ENCODE measurements at places on chromosomes 4 and X.

- DNase-seq: no peak
Observed at GRCh38 chr4:122542411-122543236, 78.2 kb downstream of the IL21 start.

DNA sequence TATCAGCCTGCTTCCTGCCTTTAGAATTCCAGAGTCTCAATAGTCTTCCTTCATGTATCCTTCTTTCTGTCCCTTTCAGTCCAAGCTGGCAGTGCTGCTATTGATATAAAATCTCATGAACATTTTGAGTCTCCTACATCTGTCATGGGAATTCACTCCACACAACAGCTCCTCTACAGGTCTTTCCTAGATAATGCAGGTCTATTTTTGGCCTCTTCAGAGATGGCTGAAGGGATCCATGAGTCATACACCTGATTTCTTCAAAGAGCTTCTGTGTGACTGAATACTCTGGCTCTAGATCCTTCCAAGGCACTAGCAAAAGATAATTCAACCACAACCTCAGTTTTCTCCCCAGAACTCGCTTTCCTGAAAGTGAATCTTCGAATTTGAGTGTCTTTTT, 115.4 kb downstream of the STPG2 start:
- DNase-seq: no peak

DNA sequence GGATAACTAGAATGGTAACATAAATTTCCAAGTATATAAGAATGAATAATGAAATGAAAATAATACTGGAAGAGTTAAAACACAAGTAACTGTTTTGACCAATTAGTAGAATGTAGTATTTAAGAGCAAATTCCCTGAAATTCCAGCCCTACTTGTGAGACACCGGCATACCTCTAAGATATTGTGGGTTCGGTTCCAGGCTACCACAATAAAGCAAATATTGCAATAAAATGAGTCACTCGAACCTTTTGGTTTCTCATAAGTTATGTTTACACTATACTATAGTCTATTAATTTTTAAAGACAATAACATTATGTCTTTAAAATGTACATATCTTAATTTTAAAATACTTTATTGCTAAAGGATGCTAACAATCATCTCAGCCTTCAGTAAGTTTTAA, 15.2 kb upstream of the IQCM start:
- DNase-seq: no peak

- no peak for DNase-seq
Observed at GRCh38 chr4:71050809-71051208, 57.4 kb downstream of the DCK start.

GRCh38 chr4:119785963-119786362, 157.4 kb upstream of the PDE5A start:
- no peak for DNase-seq

DNA sequence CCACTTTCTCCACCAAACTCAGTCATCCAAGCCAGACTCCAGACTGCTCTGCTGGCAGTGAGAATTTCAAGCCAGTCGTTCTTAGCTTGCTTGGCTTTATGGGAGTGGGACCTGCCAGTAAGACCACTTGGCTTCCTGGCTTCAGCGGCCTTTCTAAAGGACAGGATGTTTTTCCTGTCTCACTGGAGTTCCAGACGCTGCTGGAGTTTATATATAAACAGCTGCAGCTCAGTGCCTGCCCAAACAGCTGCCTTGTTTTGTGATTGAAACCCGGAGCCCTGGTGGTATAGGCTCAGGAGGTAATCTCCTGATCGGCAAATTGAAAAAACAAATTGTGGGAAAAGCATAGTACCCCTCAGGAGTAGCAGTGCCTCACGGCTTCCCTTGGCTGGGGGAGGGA, 1165.8 kb upstream of the ADGRL3 start:
- no peak for DNase-seq

GRCh38 chr4:79224777-79225104, 101.1 kb downstream of the NAA11 start:
- DNase-seq: no peak

- no peak for DNase-seq
Observed at GRCh38 chr4:4332529-4332928, 42.5 kb downstream of the ZBTB49 start.

GRCh38 chr4:122662701-122663100, 41.8 kb upstream of the IL21 start:
- no peak for DNase-seq

GRCh38 chrX:66039944-66040343, at the start of gene VSIG4:
TSS of gene VSIG4 (minus strand) at chrX:66040080. CDS start at chrX:66039998, 82 bp downstream.
- no peak for DNase-seq

DNA sequence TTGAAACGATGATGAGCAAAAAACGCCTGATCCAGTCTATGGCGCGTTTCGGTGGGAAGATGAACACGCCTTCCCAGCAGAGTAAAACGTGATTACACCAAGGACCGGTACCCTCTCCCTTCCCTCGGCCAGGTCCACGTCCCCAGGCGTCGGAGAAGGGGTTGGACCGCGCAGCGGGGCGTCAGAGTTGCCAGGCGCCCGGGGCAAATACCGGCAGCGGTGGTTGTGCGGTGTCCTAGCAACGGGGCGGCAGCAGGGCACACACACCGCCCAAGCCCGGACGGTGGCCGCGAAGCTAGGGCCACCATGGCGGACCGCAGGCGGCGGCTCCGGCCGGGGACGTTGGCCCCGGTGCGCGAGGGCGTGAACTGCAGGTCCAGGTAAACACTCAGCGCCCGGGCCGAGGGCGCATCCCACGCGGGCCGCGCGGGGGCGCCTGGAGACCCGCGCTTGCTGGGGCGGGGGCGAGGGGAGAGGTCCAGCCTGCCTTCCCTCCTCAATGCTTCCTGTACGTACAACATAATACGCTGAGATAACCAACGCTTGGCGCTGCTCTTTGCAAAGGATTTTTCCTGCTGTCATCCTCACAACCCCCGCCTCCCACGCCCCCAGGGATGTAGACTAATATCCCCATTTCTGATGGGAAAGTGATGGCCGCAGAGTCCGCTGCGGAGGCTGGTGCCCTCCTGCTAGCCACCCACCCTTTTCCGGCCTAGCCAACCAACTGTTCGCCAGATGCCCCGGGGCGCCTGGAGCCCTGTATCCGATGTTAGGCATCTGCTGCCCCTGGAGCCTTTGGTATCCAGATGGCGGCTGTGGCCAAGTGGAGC, at the start of gene FAM47E:
TSS of gene FAM47E (plus strand) at position 281 of the 830 bp plus-strand sequence. CDS start at position 307, 26 bp downstream.
- no peak for DNase-seq

DNA sequence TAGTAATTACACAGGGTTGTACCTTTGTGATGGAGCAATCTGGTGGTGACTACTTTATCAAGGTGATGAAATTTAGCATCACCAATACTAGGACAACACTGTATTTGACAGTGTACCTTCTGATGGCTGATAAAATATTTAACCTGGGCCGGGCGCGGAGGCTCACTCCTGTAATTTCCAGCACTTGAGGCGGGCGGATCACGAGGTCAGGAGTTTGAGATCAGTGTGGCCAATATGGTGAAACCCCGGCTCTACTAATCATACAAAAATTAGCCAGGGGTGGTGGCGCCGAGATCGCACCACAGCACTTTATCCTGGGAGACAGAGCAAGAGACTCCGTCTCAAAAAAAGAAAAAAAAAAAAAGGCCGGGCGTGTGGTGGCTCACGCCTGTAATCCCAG, 1.9 kb upstream of the TAF1 start:
- no peak for DNase-seq

- DNase-seq: no peak
Observed at GRCh38 chr4:15725608-15726007, 22.7 kb downstream of the BST1 start.

- no peak for DNase-seq
Observed at GRCh38 chrX:132940727-132941327, 17.6 kb downstream of the HS6ST2 start.

- no peak for DNase-seq
Observed at GRCh38 chr4:47838445-47838844, 578 bp upstream of the CORIN start.

- DNase-seq: no peak
Observed at GRCh38 chr4:58732973-58733372, 1622.8 kb upstream of the IGFBP7 start.

- DNase-seq: no peak
Observed at GRCh38 chr4:81472281-81473182, 825 bp upstream of the RASGEF1B start.

DNA sequence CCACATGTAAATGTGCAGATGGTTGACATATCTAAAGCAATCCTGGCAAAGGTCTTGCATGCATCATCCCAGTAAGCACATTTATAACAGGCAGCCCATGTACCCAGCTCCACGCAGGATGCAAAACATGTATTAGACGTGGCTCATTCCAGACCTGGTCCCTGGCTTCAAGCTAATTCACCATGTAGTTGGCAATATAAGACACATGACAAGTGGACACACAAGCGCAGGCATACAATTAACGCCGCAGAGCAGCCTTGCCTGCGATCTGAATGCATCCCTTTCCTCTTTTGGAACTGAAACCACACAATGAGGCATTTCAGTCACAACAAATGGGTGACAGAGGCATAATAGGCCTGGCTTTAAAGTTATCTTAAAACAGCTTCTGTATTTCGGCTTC, 114.5 kb upstream of the TRIM2 start:
- DNase-seq: no peak

- DNase-seq: no peak
Observed at GRCh38 chr4:98771959-98772632, 113.7 kb upstream of the TSPAN5 start.

GRCh38 chr4:6076391-6076790, 58.2 kb upstream of the C4orf50 start:
- DNase-seq: no peak

DNA sequence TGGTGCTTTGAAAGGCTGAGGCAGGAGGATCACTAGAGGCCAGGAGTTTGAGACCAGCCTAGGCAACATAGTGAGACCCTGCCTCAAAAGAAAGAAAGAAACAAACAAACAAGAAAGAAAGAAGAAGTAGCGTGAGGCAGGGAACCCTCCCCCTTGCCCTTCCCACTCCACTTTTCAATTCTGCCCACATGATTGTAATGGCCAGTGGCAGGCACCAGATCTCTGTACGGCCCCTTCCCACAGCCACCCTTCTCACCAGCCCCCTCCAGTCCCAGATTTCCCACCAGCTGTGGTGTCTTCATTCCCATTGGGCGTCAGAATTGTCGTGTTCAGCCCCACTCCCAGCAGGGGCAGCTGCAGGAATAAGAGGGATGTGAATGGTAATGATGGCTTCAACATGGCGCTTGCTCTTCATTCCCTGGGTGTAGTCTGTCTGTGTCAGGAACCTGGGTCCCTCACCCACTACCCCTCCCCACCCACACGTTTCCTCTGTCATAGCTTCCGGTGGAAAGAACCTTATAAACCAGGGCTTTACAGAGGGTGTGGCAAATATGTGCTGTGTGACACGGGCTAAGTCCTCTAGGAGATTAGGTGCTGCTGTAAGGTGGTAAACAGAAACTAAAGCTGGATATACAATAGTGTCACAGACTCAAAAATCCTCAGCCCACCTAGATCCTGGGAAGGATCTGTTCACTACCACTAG, at the start of gene IL2RG:
TSS of gene IL2RG (minus strand) at position 437 of the 703 bp plus-strand sequence. CDS start at position 399, 38 bp downstream.
- no peak for DNase-seq

DNA sequence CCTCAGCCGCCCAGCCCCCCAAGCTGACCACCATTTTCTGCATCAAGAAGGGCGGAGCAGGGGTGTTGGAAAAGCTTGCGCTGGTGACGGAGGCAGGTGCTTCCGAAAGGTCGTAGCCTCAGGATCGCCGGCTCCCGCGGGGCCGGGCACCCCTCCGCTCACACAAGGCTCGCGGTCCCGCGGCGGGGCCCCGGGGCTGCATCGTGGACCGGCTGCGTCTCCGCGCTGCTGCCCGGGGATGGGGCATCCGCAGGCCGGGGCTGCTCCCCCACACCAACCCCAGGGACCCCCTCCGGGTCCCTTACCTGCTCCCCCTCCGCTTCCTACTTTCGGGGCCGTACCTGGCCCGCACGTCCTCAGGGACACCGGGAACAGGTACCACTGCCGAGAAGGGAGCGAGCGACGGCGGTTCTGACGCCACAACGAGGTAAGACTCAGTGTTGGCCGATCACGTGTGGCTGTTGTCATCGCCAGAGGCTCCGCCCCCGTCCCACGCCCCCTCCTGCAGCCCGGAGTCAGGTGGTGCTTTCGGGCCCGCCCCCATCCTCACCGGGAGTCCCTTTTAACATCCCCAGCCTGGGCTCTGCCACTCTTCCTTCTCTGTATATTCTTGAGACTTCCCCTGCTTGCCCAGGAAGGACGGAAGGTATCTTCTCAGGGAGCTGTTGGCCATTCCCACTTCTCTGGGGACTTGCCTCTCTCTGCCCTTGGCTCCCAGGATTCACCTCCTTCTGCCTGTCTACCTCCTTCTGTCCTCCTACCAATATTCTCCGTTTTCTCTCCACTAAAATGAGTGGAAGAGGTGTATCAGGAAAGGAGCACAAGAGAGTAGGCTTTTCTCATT, at the start of gene BEX2:
TSS of gene BEX2 (minus strand) at position 436 of the 844 bp plus-strand sequence. CDS start 1,014 bp downstream, outside the sequence.
- DNase-seq: no peak

DNA sequence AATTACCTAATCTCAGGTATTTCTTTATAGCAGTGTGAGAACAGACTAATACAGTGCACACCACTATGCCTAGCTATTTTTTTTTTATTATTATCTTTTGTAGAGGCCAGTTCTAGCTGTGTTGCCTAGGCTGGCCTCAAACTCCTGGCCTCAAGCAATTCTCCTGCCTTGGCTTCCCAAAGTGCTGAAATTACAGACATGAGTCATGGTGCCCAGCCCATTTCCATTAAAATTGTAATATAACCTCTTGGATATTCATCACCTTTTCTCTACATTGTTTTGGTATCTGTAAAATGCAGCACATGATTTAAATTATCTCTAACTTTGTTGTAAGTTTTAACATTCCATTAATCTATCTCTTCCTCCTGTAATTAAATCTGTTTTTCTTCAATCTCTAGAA, 2052.9 kb downstream of the ARAP2 start:
- no peak for DNase-seq

DNA sequence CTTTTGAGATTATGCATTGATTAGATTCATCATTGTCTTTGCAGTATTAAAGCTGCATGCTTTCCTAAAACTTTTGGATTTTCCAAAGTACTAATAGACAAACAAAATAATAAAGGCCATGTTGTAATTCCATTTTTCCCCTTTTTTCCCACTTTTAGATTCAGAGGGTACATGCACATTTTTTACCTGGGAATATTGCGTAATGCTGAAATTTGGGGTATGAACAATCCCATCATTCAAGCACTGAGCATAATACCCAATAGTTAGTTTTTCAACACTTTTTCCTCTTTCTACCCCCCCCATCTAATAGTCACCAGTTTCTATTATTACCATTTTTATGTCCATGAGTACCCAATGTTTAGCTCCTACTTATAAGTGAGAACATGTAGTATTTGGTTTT, 1863.6 kb downstream of the STIM2 start:
- no peak for DNase-seq

GRCh38 chr4:41647383-41647782, 101.1 kb downstream of the PHOX2B start:
- no peak for DNase-seq

DNA sequence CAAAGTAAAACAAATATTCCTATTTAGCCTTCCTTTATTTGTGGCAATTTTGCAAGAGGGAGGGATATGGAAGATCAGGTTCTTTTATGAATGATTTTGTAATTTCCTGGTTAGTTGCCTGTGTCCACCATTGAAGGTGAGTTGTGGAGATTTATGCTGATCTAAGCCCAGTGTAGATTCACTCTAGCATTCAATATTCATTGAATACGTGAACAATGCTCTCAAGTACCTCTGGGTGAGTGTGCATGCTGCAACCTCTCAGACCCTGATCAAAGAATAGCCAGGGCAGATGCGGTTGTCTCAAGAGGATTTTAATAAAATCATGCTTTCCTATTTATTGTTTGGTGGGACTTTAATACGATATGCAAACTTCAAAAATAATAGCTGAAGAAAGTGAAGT, 628.4 kb downstream of the SPRY1 start:
- DNase-seq: no peak

- DNase-seq: no peak
Observed at GRCh38 chr4:85777908-85778631, 303.1 kb downstream of the ARHGAP24 start.

Measured in cortex of kidney (tissue), 1 donor.